Mesendoderm (in vitro differentiated cells): ENCODE measurements at places on chromosomes 3 and 15.

DNA sequence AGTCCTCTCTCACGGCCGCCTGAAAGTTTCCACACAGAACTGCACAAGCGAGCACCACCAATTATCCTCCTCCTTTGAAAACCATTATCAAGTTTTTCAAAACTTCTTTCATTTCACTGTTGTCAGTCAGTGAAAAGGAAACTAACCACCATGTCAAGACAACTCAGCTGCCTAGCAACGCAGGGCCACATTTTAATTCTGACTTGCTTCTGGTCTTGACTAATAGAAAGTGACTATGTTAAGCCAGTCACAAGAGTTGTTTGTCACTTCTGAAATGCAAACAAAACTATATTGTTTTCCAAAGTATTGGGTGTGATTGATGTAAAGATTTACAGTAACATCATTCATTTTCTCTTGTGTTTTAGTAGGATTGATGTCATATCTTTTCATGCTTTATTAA is 612.8 kb upstream of the AGTR1 start:
- DNase-seq: no peak

- no peak for DNase-seq
Measured at GRCh38 chr3:17980863-17981262, 238.4 kb upstream of the TBC1D5 start.

- peak; percentile 60 for DNase-seq
Measured at GRCh38 chr15:57355259-57355658, 21.0 kb upstream of the CGNL1 start.

DNA sequence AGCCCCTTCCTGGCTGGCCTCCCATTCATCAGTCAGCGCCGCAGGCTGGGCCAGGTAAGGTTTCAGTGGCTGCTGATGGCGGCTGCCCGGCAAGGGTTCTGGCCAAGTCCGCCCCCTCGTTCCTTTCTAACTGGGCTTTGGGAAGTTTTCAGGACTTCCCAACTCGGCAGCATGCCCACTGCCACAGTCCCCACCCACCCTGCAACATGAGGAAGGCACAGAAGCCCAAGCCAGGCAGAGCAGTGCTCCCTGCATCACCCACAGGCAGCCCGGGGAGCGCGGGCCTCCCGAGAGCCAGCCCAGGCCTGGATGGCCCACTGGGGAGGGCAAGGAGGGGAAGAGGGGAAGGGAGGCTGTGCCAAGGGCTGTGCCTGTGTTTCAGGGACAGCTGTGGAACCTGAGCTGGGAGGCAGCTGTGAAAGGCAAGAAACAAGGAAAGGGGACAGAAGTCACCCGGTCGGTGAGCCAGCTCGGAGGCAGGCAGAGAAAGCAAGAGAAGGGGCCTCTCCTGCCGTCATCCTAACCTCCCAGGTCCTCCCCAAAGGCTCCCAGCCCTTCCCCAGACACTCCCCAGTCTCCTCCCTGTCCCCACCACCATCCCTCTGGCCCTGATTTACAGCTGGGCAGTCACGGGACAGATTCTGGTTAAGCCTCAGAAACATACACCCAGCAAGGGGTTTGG is 73.9 kb downstream of the CPN2 start:
- DNase-seq: no peak

DNA sequence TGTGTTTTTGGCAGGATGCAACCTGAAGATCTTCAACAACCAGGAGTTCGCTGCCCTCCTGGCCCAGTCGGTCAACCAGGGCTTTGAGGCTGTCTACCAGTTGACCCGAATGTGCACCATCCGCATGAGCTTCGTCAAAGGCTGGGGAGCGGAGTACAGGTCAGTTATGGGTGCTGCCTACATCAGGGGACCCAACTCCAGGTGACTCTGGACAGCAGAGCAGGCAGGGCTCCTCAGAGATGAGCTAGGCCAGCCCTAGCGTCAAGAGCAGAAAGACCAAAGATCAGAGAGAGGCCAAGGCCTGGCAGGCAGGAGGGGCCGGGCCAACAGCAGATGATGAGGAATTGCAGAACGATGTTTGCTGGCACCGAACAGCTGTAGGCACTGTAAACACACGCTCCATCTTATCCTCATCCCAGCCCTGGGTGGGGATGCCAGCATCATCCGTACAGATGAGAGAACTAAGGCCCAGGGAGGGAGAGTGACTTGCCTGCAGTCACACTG is 67.1 kb downstream of the AAGAB start:
- no peak for DNase-seq

DNA sequence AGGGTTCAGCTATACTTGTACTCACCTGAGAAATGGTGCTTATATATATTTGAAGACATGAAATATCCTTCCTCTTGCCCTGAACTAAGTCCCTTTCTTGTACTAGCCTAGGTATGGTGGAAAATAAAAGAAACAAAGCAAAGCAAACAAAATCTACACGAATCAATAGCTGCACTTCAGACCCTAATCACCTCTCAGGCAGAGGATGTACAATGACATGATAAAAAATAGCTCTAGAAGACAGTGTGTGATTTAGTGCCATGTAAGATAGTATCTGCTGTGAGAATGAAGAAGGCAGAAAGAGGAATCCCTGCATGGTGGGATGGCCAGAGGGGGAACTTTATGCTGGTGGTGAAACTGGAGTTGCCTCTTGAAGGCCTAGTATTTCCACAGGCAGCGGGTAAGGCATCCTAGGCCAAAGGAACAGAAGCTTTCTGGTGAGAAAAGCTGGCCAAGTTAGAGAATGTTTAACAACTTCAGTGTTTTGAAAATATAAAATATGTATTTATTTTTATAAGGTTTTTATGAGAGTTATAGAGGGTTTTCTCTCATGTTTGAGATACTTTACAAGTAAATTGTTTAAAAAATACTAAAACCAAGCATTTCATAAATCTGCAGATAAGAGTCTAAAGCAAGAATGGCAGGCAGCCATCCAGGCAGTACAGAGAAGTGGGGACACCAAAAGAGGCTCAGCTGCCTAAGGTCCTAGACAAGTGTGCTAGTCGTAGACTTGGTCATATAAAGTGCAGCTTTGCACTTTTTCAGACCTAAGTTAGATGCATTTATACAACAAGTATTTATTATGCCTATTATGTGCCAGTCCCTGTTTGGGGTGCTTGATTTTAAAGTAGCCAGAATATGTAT is 14.9 kb downstream of the LEKR1 start:
- DNase-seq: peak; percentile 7

GRCh38 chr3:183845090-183845489 is 19.7 kb upstream of the MAP6D1 start:
- no peak for DNase-seq

GRCh38 chr3:119700269-119700919 is 2.4 kb upstream of the CFAP91 start:
- no peak for DNase-seq

GRCh38 chr3:190288836-190289235 is 33.4 kb downstream of the CLDN1 start:
- DNase-seq: no peak

DNA sequence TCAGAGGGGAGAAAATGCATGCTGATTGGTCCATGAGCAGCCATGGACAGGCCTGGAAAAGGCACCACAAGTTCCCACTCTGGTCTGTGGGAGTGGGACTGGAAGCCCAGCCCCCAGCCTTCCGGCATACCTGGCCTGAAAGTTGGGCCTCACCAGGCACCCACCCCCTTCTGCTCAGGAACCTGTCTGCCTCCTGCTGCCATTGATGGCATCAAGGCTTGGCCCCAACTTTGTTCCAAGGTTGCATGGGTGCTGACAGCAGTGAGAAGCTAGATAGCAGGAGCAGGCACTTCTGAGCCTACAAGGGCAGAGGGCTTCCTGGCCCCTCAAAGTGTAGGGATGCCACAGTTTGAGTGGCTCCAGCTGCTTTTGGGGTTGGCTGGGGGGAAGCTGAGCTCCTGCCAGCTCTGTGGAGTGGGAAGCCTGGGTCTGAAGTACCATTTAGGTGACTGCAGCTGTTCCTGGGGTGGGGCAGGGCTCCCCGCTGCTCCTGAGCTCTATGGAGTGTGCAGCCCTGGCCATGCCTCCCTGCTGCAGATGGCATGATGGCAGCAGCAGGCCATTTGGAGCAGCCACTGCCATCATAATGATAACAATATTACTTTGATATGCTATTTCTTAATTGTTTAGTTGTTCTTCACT is 1054.1 kb upstream of the GBE1 start:
- DNase-seq: no peak

DNA sequence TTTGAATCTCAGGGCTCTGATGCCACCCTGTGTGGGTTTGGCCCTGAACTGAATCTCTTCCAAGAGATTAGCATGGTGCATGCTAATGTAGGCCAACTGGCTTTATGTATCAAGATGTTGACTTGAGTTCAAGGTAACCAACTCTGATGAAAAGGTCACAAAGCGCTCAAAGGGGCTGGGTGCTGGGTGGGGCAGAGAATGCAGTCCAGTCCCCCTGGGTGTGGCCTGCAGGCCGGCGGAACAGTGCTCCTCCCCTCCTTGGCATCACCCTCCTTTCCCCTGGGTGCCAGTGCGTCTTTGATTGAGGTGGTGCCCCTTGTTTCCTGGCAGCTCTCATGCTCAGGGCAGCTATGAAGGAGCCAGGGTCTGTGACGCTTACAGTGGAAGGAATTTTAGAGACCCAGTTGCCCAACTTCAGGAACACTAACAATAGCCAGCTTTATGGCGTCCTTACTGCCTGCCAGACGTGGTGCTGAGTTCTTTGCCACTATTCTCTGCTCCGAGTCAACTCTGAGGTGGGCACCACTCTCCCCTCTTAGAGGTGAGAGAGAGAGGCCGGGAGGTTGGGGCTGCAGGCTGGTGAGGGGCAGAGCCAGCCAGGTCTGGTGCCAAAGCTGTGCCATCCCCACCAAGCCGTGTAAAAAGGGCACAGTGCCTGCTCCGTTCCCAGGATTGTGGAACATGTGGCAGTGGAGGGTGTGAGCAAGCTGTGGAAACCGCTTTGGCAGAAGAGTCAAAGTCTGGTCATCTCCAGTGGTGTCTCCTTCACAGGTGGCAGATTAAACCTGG is 9.8 kb downstream of the SYNM start:
- no peak for DNase-seq

DNA sequence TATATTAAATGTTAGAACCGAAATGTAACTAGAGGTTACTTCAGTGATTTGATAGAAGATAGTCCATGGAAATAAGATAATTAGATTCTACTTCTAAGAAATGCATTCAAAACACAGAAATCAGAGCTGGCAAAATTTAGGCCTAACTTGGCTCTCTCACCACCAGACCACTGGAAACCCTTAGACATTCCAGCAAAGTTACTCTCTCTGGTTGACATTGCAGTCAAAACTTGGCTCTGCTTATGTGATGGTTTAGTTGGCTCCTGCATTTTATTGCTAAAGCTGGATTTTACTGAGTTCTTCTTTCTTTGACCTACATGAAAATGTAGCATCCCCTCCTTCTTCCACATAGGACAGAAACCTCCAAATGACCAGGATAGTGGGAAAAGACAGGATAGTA is 35.4 kb upstream of the CBLB start:
- DNase-seq: no peak

DNA sequence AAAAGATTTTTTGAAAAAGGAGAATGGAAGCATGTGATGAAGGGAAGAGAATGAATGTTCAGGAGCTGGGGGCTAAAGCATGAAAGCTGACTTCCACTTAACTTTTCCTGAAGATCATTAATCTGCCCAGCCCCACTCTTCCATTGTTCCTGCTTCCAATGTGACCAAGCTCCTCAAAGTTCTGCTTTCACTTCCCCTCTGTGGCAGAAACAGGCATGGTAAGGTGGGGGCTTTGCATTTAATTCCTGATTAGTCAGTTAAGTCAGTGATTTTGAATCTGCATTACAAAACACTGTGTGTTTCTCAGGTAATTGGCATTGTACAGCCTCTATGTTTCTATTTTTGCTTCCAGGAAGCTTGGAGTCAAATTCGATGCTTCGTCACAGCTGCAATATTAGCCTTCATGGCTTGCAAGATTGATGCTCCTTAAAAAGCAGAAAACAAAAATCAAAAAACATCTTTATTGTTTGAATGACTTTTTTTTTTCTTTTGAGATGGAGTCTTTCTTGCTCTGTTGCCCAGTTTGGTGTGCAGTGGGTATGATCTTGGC is 7.3 kb upstream of the TM6SF1 start:
- no peak for DNase-seq

- no peak for DNase-seq
Measured at GRCh38 chr15:77370580-77370979, 49.3 kb downstream of the PEAK1 start.

- no peak for DNase-seq
Measured at GRCh38 chr3:140702281-140702680, 24.4 kb downstream of the TRIM42 start.

DNA sequence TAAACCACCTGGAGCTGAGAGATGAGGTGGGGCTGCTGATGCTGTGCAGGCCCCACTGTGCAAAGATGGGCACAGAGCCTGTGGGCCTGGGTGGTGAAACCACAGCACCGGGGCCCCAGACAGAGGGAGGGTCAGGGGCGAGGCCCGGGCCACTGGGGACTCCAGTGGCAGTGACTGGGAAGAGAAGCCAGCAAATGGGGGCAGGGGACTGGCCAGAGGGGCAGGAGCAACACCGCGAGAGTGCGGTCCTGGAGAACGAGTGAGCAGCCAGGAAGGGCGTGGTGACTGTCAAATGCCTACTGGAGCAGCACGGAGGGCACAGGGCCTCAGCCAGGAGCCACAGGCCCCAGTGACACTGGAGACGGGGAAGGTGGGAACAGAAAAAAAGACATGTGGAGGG is 39.8 kb downstream of the HCN4 start:
- DNase-seq: no peak

- DNase-seq: no peak
Measured at GRCh38 chr15:40958146-40958545, 4.9 kb downstream of the CHAC1 start.

- DNase-seq: no peak
Measured at GRCh38 chr15:63984331-63984730, 62.0 kb downstream of the DAPK2 start.

DNA sequence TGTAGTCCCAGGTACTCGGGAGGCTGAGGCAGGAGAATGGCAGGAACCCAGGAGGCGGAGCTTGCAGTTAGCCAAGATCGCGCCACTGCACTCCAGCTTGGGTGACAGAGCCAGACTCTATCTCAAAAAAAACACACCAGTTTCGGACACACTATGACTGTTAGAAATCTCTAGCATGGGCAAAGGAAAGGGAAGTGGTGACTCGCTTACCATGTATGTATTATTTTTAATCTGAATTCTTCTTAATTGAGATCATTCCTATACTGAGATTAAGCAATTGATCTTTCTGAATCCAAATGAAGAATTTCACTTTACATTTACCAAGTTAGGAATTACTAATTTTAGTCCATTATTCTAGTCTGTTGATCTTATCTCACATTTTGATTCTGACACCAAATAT is 459.2 kb upstream of the ALCAM start:
- no peak for DNase-seq

DNA sequence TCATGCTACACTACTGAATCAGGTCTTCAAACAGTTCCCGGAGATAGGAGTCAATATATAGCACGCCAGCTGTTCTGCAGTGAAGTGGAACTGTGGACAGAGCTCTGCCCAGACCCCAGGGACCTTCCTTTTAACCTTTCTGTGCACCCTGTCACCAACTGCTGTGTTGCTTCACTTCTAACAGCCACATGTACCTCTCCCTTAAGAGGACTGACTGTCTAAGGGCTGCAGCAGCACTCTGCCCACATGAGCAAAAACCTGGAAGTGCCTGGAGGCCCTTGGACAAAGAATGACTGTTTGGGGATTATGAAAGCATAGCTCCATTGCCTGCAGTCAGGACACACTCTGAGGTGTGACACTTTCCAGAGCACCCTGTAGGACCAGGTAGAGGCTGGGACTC is 88.3 kb upstream of the CTNNB1 start:
- no peak for DNase-seq

GRCh38 chr15:72559781-72560180 is 85.7 kb downstream of the ARIH1 start:
- DNase-seq: no peak
